GM19239 (cell line): ENCODE measurements at places on chromosomes 13 and 19.

DNA sequence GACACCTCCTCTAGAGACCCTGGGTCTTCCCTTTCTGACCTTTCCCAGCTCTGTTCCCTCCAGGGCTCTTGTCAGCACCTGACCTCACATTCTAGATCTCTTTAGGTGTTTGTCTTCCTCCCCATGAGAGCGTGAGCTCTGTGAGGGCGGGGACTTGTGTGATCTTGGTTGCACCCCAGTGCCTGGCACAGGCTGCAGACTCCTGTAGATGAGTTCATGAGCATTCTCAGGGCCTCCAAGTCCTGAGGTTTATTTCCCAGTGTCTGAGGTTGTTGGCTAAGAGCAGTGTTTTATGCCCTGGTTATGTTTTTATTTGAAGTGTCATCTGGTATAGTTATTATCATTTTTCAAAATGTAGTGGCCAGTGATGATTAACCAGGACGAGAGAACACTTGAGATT is 596 bp downstream of the CEACAM4 start:
- no peak for DNase-seq

GRCh38 chr13:45441633-45442032 is 23.1 kb upstream of the COG3 start:
- peak; percentile 23 for DNase-seq

DNA sequence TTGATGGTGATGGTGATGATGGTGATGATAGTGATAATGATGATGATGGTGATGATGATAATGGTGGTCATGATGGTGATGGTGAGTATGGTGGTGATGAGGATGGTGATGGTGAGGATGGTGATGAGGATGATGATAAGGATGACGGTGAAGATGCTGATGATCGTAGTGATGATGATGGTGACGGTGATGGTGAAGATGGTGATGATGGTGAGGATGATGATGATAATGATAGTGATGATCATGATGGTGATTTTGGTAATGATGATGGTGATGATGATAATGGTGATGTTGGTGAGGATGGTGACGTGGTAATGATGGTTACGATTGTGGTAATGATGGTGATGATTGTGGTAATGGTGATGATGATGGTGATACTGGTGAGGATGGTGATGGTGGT is 10.8 kb upstream of the BCAT2 start:
- no peak for DNase-seq

- no peak for DNase-seq
These were observed 63.9 kb downstream of the CEBPG start for GRCh38 chr19:33437393-33437820.

DNA sequence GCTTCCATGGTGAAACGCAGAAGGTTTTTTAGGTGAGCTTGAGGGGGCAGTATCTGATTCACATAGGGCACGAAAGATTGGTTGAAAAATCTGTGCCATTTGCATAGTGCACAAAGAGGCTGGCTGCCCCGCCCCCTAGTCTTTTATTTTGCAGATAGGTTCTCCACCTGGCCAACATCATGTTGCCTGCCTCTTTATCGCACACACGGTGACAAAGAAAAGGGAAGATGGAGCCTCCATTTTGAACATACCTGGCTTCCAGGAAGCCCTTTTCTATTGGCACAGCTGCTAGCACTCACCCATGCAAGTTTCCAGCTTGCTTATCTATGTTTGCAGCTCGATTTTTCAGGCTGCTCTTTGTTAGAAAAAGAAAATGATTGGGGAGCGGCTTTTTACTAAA is 316.2 kb upstream of the KLHL1 start:
- DNase-seq, result no peak

GRCh38 chr13:97091196-97091595 is 96.9 kb upstream of the OXGR1 start:
- DNase-seq, result no peak

DNA sequence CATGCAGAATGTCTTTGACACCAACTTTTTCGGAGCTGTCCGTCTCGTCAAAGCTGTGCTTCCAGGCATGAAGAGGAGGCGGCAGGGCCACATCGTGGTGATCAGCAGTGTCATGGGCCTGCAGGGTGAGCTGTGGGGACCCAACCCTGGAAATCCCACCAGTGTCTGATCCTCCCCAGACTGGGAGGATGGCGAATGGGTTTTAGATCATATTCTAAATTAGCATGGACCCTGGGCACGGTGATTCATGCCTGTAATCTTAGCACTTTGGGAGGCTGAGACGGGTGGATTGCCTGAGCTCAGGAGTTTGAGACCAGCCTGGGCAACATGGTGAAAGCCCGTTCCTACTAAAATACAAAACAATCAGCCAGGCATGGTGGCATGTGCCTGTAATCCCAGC is 5.5 kb downstream of the RDH8 start:
- no peak for DNase-seq

DNA sequence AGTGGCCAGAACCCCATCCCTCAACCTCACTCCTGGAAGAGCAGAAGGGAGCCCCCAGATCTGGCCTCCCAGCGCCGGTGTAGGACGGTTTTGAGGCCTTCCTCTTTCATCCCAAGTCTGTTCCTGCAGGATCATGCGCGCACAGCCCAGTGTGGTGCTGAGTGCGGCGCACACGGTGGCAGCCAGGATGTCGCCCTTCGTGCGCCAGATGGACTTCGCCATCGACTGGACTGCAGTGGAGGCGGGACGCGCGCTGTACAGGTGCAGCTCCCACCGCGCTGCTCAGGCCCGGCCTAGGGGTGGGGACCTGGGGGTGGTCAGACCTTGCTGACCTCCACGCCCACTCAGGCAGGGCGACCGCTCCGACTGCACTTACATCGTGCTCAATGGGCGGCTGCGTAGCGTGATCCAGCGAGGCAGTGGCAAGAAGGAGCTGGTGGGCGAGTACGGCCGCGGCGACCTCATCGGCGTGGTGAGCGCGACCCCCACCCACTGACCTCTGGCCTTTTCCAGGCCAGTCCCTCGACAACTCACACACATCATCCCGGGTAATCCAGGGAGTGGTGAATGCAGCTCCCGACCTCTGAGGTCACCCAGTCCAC is 14.8 kb downstream of the PNPLA6 start:
- no peak for DNase-seq

GRCh38 chr13:88285329-88285728 is 614.2 kb downstream of the SLITRK5 start:
- DNase-seq, result no peak

DNA sequence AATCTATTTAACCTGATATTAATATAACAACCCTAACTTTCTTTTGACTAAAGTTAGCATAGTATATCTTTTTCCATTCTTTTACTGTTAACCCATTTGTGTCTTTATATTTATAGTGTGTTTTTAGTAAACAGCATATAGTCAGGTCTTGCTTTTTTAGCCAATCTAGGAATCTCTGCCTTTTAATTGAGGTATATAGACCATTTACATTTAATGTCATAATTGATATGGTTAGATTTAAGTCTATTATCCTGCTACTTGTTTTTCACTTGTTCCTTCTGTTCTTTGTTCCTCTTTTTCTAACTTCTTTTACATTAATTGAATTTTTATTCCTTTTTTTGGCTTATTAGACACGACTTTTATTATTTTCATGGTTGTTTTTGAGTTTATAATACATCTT is 174.4 kb downstream of the KCTD15 start:
- DNase-seq, result no peak
